EH (cell line): ENCODE measurements at places on chromosomes 4 and X.

DNA sequence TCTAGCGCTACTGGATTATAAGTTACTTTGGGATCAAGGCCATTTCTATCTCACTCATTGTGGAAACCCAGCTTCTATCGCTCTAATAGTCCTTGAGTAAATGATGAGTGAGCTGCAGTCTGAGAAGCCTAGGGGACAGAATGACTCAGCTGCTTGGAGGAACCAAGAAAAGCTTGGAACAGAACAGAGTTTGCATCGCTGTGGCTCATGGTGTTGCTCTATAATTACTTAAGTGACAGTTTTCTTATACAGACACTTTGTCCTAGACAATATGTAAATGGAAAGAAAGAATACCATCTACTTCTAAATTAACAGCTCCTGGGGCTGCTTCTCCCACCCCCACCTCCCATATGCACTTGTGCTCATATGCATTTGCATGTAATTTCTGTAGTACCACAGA lies 156.9 kb downstream of the SLIT2 start:
- DNase-seq, result peak; percentile 39

DNA sequence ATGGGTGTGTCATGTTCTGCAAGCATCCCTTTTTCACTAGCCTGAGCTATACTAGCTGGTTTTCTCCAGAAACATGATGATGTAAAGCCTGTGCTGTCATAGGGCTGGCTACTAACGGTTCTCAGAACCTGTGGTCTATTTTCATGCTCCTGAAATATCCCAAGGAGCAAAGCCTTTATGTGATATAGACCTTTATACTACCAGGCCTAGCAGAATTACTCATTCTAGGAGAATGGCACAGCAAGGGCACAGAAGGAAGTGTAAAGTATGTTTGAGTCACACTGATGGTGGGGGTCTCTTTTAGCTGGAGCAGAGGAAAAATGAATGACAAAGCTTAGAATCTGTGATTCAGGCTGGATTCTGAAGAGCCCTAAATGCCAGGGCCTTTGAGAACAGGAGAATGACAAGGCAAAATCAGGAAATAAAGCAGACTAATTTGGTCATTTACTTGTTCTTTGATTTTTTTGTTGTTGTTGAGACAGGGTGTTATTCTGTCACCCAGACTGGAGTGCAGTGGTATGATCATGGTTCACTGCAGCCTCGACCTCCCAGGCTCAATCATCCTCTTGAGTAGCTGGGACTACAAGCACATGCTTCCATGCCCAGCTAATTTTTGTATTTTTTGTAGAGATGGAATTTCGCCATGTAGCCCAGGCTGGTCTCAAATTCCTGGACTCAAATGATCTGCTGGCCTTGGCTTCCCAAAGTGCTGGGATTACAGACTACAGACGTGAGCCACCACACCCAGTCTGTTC lies 11.8 kb downstream of the TCEAL1 start:
- peak; percentile 74 for DNase-seq

DNA sequence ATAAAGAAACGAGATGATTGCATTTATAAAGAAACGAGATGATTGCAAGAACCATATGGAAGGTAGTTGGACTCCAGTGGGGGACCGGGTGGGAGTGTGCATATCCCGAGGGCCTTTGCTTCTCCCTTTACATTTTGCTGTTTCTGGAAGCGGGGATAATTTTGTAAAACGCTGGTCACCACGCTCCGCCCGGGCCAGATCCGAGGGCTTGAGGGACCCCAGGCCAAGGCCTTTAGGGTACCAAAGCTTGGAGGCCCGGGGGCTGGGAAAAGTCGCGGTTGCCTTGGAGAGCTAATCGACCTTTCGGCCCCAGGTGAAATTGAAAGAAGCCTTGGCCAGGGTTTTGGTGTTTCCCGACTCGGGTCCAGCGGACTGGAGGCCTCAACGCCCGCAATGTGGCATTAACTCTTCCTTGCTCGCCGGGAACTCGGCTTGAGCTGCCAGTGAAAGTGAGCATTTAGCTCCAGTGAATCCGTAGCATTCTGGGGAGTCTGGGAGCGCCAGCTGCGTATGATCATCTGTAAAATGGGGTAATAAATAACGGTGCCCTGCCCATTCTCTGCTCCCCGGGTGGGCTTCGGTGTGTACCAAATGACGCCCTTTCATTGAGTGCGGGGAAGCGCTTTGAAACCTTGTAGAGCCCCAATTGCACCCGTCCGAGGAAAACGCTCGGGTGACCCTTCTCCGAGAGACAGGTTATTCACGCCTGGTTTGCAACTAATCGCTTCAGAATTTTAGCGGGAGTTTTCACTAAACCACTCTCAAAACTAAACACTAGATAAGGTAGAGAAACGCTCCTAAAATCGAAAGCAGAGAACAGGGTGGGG lies 4.5 kb downstream of the NKX3-2 start:
- no peak for DNase-seq

- no peak for DNase-seq
Measured at GRCh38 chrX:85012098-85012497, 8.4 kb downstream of the APOOL start.

DNA sequence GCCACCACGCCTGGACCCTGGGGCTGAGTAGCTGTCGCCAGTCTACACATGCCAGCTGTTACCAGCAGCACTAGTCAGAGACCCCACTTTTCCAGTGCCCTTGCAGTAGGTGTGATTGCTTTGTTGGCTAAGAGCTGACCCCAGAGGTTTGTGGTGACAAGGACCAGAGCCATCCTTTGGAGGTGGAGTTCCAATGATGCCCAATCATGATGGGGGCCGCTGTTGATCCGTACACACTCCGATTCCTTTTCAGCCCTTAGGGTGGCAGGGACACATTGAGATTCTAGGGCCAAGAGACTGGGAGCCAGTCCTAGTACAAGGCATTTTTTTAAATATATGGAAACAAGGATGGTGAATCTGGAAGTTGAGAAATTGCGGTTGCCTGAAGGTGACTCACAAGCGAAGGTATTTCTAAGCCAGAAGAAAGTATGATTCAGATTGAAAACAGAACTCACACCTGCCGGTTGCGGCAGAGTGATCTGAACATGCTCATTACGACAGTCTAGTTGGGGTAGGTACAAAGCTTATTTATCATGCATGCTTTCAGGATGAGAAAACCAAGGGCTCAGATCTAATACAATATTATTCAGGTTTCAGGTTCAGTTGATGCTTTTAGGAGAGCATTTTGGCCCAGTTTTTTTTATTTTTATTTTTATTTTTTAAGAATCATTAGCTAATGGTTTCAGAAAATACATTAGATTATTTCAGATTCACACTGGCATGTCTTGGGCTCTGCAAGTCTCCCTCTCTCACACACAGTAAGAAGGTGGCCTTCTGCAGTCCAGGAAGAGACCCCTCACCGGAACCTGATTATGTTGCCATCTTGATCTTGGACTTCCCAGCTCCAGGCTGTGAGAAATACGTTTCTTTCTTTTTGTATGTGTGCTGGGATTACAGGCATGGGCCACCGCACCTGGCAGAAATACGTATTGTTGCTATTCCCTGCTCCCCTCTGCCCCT lies 43.4 kb downstream of the SHROOM2 start:
- DNase-seq, result peak; percentile 57

DNA sequence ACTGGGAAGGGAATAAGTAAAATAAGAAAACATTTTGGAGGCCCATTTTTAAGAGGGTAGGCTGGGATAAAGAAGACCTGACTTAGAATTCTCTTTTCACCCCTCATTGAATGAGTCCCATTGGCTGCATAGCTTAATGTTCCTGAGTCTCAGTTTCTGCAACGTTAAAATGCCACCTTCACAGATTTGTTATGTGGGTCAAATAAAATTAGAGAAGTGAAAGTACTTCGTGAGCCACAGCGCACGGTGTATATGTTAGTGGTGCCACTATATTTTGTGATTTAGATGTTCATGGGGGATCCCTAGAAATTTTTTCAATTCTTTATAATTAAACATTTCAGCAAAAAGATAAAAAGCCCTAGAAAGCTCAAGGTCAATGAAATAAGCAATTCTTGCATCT lies 109.2 kb upstream of the HS3ST1 start:
- DNase-seq, result no peak
